ENCODE measurements at places on chromosomes 3 and 15.

- no peak for DNase-seq
These were observed 448 bp downstream of the PLXNB1 start for GRCh38 chr3:48429317-48429959.

- DNase-seq, result no peak
These were observed 381.4 kb downstream of the GRM7 start for GRCh38 chr3:7242303-7242635.

- DNase-seq, result no peak
These were observed 79.4 kb downstream of the ZPLD1 start for GRCh38 chr3:102514241-102514640.

DNA sequence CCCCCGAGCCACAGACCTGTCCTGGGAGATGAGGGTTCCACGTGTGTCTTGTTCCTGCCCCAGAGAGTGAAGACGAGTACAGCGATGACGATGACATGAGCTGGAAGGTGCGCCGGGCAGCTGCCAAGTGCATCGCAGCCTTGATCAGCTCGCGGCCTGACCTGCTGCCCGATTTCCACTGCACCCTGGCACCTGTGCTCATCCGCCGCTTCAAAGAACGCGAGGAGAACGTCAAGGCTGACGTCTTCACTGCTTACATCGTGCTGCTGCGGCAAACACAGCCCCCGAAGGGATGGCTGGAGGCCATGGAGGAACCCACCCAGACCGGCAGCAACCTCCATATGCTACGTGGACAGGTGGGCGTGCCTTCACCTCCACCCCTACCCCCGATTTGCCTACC lies 18.6 kb downstream of the CAND2 start:
- no peak for DNase-seq

- DNase-seq, result no peak
These were observed 49.5 kb upstream of the FILIP1L start for GRCh38 chr3:100163787-100164186.

DNA sequence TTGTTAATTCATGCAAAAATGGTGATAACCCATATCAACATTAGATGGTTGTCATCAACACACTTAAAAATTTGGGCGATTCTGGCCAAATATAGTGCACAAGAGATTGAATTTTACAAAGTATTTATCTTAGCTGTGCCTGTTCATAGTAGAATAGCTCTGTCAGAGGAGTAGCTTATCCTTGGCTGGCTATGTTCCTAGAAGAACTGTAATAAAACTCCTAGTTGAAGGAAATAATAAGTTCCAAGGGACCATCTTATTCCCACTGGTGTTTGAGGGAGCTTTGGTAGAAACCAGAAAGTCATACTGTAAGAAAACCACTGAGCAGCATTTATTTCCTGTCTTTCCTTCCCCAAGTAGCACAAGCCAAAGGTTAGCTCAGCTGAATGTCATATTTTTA lies 201.8 kb downstream of the GRM7 start:
- no peak for DNase-seq

GRCh38 chr3:66449411-66449974 lies 51.3 kb downstream of the LRIG1 start:
- DNase-seq, result no peak

DNA sequence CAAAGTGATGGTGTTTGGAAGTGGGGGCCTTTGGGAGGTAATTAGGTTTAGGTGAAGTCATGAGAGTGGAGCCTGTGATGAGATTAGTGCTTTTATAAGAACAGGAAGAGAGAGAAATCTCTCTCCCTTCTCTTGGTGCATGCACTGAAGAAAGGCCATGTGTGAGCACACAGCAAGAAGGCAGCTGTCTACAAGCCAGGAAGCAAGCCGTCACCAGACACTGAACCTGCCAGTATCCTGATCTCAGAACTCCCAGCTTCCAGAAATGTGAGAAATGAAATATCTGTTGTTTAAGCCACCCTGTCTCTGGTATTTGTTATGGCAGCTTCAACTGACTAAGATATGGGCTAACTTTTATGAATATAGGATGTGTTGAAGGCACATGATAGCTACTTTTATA lies 72.6 kb downstream of the REC114 start:
- no peak for DNase-seq

- DNase-seq, result no peak
These were observed 5.6 kb upstream of the AKAP13 start for GRCh38 chr15:85374831-85375230.

DNA sequence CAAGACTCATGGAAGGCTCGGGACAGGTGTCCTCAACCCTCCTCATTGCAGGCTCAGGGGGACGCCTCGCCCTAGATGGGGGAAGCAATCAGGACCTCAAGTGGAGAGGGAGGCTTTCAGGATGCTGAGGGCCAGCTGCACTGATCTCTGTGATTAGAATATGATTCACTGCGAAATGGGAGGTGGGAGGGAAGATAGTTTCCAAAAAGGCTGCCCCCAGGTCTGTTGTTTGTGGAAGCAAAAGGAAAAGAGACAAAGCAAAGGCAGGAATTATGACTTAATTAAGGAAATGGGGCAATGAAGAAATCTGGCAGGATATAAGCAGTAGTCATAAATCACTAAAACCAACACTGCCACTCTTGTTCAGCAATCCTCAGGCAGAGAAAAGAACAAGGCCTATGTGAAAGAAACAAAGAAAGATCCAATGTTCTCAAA lies 85.6 kb upstream of the ABHD17C start:
- DNase-seq, result no peak

DNA sequence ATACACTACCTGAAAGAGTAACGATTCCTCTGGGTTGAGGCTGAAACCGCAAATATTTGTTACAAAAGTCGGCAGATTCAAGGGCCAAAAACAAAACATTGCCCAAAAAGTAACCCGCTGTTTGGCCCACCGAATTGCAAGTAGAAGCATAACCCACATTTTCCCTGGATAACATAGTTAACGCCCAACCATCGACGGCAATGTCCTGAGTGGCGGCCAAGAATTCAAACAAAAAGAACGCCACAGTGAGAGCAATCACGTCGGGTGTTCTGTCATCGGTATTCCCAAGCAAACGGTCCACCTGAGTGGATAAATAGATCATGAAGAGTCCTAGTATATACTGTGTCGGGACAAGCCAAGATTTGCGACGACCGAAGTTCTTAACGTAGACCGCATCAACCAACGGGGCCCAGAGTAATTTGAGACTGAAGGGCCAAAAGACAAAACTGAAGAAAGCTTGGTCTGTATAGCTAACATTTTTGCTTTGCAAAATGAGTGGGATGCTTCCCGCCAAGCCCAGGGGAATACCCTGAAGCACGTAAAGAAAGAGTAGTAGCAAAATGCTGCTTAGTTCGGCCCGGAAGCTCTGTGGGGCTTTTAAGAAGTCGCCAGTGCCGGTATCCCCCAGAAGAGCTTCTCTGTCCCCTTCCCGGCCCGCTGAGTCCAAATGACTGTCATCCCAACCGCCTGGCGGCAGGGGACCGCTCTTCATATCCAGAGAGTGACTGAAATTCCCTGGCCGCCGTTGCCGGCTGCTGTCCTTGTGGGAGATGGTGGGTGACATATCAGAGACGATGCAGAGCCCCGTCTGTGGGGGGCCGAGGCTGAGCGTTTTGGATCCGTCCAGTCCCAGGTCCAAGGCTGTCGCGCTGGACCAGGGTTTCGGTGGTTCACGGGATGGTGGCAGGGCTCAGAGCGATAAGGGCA lies 750 bp downstream of the SLC33A1 start:
- no peak for DNase-seq

- no peak for DNase-seq
These were observed 191.2 kb downstream of the TLE3 start for GRCh38 chr15:69906256-69907185.

GRCh38 chr3:157475921-157476414 lies 27.2 kb downstream of the VEPH1 start:
- no peak for DNase-seq

- no peak for DNase-seq
These were observed 167.6 kb upstream of the ST8SIA2 start for GRCh38 chr15:92226020-92226612.

- no peak for DNase-seq
These were observed 1.4 kb downstream of the GLCE start for GRCh38 chr15:69161878-69162213.

DNA sequence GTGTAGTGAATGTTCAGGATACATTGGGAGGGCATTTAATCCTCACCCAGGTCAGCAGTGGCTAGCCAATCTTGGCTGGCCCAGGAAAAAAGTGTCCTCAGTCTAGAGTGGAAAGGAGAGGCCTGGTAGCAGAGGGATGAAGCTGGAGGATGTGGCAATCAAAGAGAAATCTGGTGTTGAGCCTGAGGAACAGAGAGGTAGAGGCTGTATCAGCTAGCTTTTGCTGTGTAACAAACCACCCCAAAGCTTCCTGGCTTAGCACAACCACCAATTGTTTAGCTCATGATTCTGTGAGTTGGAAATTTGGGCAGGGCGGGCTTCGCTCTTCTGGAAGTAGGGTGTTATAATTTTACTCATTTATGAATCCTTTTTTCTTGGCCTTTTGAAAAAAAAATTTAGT lies 49.8 kb upstream of the PRR23E start:
- DNase-seq, result no peak

GRCh38 chr3:52202384-52203077 lies 4.6 kb downstream of the ALAS1 start:
- DNase-seq, result no peak

- no peak for DNase-seq
These were observed 187.2 kb downstream of the CACNA2D3 start for GRCh38 chr3:54309601-54310000.

DNA sequence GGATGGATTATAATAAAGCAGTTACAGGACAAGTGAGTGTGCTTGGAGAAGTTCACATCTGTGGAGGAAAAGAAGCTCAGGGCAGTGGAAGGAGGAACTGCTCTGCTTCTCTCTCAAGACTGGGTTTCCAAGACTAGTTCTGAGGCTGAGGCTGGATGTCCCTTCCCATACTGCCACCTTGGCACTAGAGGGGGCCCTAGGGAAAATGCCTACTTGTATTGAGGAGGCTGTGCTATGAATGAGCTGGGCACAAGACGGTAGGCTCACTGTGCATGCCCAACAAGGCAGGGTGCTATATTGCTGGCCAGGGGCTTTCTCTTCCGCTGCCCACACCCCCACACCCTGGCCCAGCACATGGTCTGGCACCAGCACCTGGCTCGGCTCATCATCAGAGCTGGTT lies 65.2 kb downstream of the SLCO2A1 start:
- no peak for DNase-seq

DNA sequence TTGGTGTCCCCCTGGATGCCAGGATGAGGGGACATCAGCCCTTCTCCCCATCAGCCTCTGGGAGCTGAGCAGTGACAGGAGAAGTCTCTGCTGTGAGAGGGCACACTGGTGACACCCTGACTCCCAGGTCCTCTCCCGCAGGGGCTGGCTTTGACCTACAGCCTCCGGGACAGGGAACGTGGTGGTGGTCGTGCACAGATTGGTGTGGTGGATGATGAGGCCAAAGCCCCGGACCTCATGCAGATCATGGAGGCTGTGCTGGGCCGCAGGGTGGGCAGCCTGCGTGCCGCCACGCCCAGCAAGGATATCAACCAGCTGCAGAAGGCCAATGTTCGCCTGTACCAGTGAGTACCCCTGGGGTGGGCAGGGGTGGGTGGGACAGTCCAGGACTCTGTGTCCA lies 6.8 kb downstream of the VILL start:
- no peak for DNase-seq

DNA sequence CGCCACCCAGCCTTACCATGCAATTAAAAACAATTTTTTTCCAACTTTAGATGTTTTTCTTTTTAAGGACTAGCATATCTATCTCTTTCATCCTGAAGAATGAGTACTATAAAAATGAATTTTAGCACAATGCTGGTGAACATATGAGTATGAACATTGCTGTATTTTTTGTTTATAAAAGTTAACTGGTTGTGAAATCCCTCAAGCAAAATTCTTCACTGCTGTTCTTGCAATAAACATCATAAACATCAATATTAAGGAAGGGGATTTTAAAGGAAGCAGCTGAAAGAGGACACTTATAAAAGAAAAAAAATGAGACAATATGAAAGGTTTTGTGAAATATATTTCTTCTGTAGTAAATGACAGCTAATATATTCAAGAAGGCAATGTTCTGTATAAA lies 3.0 kb downstream of the PLSCR4 start:
- DNase-seq, result no peak

DNA sequence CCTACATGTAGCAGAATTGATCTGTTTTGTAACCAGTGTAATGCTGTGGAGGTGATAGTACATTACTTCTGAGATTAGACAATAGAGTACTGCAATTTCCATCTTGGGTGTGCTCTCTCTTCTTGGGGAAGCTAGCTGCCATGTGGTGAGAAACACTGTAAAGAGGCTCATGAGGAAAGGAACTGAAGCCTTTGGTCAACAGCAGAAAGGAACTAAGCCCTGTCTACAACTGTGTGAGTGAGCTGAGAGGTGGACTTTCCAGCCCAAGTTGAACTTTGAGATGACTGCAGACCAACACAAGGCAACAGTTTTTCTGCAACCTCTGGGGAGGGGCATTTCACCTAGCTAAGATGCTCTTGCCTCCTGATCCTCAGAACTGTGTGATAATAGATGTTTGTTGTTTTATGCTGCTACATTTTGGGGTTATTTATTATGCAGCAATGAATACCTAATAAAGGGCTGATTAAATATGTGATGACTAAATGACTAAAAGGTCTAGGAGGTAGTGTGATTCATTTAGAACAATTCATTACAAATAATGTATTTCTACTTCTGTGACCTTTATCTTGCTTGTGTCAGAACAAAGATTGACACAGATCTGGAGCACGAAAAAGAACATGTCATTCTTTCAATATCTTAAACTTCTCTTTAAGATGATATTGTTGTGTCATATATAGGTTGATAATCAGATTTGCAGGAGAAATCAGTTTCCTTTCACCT lies 121.6 kb upstream of the THRB start:
- DNase-seq, result no peak

DNA sequence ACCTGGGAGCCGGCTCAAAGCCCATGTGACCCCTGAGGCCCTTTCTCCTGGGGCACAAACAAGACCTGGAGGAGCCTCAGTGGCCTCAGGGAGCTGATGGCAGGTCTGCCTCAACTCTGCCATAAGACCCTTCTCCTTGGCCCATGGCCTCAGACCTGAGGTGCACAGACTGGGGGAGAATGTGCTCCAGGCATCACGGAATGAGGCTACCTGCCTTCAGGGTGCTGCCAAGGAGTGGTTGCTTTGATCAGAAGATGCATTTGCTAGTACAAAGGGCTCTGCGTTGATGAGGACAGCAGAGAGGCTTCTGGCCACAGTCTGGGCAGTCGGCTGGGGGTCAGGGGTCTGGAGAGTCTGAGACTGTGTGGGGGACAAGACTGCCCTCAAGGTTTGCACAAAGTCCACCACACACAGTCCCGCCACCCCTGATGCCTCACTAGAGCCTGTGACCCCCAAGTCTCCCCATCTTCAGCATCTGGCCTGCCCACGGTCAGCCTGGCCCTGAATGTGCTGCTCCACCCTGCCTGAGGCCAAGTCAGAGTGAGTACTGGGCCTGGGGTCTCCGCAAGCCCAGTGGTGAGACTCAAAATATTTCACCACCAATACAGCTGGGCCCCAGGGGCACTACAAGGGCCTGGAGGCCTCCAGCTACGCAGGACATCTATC lies 26.6 kb downstream of the ALDH1L1 start:
- DNase-seq, result no peak

- DNase-seq, result no peak
These were observed 23.7 kb downstream of the RIOX2 start for GRCh38 chr3:97948351-97949109.

All from SK-N-MC (cell line).